ENCODE measurements at places on chromosomes 7 and 10. TPM values are rescaled to one million over a fixed set of nuclear protein-coding genes. Genes with fewer than 3 reads are reported as not detected.

- peak; percentile 95 for DNase-seq
Observed at GRCh38 chr7:50653126-50653864, 88.1 kb upstream of the DDC start.

Gene EVX1
- total RNA-seq = not detected

Gene TAF3
- total RNA-seq = 2.3 TPM

DNA sequence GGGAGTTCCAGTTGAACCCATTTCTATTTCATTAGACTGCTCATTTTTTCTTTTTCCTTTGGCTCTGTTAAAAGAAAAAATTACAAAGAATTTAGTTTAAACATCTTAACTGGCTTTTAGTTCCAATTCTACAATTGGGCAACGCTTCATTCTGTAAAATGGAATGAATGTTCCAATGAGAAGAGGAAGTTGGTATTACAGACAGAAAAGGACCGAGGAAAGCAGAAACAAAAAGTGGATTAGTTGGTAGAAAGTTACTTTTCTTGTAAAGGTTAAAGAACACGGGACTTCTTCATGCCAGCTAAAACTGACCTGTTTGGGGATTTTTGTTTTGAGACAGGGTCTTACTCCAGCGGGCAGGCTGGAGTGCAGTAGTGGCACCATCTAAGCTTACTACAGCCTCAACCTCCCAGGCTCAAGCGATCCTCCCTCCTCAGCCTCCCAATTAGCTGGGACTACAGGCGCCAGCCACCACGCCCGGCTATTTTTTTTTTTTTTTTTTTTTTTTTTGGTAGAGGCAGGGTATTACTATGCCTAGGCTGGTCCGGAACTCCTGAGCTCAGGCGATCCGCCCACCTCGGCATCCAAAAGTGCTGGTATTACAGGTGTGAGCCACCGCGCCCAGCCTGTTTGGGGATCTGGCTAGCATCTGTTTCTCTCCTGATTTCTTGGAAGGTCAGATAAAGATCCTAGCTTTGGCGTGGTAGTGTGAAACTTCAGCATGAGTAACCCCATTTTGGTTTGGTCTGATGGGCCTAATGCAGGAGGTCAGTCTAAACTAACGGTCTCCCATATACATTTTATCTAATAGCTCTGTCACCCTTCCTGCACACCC lies 1.3 kb upstream of the VDAC2 start:
- no peak for DNase-seq

Gene CFAP46
- total RNA-seq = under 0.01 TPM

Measured in fibroblast of villous mesenchyme (primary cell).